ENCODE measurements at places on chromosomes 2 and 18. TPM values are rescaled to one million over a fixed set of nuclear protein-coding genes. Genes with fewer than 3 reads are reported as not detected.

MC5R gene
- total RNA-seq: not detected

PROKR1 gene
- not detected for total RNA-seq

MALL gene
- 3.1 TPM for total RNA-seq

CBLN2 gene
- total RNA-seq: not detected

MFSD2B gene
- total RNA-seq: 0.17 TPM

ATP6V1B1 gene
- 2.1 TPM for total RNA-seq

ATRAID gene
- total RNA-seq: 202 TPM

CHAC2 gene
- 1.3 TPM for total RNA-seq

NEUROD1 gene
- total RNA-seq: not detected

DNA sequence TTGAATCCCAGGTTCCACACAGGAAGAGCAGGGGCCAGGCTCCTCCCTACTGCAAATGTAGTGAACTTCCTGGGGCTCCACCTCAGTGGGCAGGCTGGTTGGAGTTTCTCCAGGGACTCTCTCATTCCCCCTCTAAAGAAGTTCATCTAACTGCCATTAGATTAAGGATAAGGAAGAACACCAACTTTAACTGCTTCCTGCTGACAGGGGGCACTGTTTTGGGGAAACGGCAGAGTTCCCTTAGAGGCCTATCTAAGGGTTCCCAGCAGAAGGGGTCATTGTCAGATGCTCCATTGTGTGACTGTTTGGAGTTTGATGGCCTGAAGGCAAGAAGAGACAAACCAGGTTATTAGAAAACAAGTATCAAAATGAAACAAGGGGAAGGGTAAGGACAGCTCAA is 2159.7 kb upstream of the PIK3C3 start:
- no peak for DNase-seq

GRCh38 chr18:49031511-49032188 is 80.9 kb upstream of the SMAD7 start:
- DNase-seq: no peak

- DNase-seq: no peak
Measured at GRCh38 chr18:46385124-46385523, 271.9 kb downstream of the LOXHD1 start.

DNA sequence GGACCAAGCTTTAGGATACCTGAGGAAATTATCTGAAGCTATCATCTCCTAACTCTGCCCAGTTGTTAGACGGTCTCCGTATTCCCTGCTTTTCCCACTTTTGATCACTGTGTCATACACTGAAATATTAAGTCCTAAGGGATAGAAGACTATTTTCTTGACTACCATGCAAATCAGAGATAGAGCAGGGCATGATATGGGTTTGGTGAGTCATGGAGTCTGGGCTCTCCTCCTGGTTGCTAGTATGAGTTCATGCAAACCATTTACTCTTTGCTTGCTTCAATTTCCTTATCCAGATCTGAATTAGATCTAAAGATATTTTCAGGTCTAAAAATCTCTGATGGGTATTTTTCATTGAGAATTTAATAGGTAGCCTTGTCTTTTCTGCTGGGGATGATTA is 55.0 kb downstream of the EHBP1 start:
- peak; percentile 50 for DNase-seq

GRCh38 chr2:217166241-217166850 is 306.5 kb upstream of the TNP1 start:
- peak; percentile 81 for DNase-seq

DNA sequence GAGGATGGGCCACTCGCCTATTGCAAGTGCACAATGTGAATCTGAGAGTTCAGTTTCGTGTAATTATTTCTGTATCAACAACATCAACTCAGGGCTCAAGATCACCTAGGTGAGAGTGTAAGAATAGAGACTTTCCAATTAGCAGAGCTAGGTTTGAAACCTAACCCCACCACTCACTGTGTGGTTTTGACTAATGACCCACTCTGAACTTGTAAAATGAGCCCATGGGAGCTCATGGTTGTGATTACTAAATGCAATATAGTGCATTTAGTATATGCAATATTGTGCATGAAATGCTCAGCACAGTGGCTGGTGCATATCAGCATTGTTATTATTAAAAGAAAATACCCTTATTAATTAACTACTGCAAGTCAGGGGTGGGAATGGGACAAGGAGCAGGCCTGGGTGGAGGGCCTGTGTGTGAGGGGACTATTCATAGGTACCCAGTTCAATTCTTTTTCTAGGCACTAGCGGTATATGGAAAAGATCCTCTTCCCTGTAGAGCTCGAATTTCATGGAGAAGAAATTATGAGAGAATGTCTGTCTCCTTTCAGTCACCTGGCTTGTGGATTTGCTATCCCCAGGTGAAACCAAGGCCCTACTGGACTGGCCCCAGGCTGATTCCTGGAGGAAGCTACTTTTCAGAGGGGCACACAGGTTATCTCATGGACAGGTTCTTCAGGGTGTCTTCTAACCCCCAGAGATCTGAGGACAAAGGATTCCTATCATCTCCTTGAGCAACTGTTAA is 169.5 kb downstream of the GFPT1 start:
- DNase-seq: no peak

DNA sequence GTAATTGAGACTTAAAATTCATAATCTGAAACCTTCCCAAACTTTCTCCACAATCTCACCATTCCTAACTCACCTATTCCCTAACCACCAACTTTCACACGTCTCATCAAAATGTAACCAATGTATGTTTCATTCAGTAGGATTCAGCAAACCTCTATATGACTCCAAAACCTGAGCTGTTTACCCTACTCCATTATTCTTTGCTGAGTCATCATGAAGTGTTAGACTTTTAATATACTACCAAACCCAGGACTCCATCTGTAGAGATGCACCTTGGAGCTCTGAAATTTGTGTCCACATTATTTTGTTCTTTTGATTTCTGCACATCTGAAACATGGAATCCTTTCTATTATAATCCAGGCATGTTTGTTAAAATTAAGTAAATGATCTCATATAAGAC is 727.0 kb upstream of the PIK3C3 start:
- DNase-seq: no peak

DNA sequence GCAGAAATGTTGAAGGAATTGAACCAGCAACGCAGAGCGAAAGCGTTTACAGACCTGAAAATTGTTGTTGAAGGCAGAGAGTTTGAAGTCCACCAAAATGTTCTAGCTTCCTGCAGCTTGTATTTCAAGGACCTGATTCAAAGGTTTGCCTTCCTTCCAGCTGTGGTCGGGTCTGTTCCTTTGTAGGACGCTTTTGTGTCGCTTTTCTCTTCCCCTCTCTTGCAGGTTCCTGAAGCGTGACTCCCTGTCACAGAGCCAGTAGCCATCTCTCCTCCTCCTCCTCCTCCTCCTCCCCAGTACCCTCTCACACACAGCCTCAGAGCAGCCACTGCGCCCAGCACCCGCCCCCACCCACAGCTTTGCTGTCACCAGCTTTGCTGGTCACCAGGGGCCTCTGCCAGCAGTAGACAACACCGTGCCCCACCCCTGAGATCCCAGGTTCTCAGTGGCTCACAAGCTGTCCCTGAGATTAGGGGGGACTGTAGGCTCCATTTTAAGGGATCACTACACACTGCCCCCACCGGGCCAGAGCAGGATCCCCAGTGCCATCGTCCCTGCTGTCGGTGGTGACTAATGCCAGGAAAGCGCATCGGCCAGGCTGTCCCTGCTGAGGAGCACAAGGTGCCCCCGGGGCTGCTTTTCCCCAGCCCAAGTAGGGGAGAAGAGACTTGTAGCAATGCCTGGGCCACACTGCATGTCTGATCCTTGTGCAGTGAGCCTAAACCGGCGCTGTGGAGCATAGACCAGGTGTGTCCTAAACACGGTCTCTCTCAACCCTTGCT is 242.3 kb downstream of the ATAD2B start:
- DNase-seq: no peak

GRCh38 chr18:57737400-57738060 is 65.6 kb downstream of the ATP8B1 start:
- DNase-seq: peak; percentile 97

DNA sequence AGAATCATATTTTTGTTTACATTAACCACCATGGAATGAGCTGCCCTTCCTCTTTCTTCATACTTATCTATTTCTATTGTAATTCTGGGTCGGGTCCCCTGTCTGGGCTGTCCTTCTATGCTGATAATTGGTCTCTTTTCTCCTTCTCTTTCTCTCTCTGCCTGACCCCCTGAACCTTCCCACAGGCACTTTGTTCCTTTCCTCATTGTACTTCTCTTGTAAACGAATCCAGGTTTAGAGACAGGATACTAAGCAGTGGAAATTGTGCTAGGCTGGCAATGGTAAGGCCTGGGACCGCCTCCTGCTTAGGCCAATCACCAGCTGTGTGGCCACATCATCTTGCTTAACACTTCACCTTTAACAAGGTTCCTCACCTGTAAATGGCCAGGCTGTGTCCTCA is 137.0 kb downstream of the ZNF532 start:
- no peak for DNase-seq

DNA sequence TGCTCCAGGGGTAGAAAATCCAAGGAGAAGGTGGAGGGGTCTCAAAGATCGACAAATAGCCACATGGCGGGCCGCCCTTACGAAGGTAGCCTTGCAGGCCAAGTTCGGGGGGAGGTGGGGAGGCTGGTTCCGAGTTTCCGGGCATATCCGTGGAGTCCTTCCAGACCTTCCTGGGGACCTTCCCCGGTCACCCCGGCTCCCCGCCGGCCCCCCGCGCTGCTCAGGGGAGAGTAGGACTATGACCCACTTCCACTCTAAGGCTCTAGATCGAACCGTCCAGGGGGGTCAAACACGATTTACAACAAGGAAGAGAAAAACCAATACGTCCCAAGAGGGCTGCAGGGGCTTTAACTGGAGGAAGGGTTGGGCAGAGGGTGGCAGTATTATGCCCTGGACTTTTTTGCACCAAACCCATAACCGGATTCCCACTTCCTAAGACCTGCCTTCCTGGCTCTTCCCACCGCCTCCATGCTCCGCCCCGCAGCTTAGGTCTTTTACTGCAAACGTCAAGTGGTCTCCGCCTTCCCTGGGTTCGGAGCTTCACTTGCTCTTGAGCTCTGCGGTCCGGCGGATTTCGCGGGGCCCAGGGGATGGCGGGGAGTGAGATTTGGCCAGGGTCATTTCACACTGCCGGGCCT is 779 bp upstream of the LYPD6 start:
- peak; percentile 67 for DNase-seq

DNA sequence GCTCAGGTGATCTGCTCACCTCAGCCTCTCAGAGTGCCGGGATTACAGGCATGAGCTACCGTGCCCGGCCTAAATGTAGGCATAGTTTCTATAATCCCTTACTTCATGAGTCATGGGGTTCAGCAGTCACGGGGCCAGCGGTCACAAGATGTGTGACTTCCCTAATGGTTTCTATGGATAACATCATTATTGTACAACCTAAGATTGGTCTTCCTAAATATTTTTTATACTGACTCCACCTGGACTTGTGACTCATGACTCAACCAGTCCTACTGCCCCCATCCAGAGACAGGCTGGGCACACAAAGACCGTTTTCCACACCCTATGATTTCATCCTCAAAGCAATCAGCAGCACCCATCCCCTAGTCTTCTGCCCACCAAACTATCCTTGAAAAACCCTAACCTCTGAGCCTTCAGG is 15.9 kb downstream of the FAM210A start:
- DNase-seq: peak; percentile 12

DNA sequence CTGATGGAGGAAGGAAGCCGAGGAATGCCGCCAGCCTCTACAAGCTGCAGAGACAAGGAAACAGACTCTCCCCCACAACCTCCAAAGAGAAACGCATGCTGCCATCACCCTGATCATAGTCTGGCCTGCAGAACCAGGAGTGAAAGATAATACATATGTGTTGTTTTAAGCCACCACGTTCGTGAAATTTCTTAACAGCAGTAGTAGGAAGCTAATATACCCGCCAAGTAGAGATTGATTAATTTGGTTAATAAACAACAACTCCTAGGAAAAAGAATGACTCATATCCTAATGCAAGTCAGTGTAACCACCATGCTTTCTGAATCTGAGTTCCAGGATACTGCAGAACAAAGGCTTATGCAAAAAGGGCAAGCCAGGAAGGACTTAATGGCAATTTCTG is 36.6 kb downstream of the LONRF2 start:
- peak; percentile 91 for DNase-seq

- peak; percentile 26 for DNase-seq
Measured at GRCh38 chr2:105328281-105329196, 996 bp downstream of the TGFBRAP1 start.

DNA sequence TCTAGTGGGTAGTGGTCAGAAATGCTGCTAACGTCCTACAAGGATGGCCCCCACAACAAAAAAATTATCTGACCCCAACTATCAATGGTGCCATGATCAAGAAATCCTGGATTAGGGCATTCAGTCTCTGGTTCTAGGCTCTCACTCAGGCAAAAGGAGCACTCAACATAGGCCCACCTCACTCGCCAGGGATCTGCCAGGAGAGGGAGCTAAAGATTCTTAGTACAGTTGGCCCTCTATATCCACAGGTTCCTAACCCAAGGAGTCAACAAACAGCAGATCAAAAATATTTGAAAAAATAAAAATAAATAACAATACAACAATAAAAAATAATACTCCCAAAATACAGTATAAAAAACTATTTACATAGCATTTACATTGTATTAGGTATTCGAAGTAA is 10.0 kb downstream of the SLC4A5 start:
- DNase-seq: peak; percentile 36

DNA sequence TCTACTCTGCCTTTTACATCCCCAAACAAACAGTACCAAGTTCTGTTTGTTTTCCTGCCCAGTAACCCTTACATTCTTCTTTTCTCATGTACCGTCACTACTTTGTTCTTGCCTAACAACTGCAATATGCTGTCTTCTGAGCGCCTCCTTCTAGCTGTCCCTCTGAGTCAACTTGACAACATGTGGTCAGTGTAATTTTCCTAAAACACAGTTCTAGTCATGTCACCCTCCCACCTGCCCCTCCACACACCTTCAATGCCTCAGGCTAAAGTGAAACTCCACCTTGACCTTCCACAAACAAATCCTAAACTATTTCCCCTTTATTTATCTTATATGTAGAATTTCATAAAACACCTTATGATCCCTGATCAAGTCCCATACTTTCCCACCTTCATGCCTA is 124.6 kb upstream of the CD302 start:
- DNase-seq: no peak

DNA sequence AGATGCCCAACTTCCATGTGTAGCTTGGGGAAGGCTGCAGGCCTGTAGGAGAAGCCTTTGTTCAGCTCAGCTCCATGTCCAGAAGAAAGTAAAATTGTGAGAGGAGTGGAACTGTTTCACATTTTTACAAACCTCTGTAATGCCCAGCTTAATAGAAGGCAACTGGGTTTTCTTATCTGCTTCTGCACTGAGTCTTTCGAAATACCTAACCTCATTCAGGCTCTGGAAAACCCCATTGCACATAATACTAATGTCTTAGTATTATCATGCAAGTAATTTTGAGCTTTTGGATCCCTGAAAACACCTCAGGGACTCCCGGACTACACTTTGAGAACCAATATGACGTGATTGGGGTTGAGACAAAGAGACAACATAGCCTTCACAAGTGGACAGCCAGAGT is 5.8 kb downstream of the SMIM21 start:
- peak; percentile 26 for DNase-seq

- DNase-seq: peak; percentile 28
Measured at GRCh38 chr2:69618362-69618761, 25.2 kb downstream of the AAK1 start.

Data from fibroblast of lung (primary cell).